ENCODE measurements at places on chromosomes 12 and 14. TPM values are rescaled to one million over a fixed set of nuclear protein-coding genes. Genes with fewer than 3 reads are reported as not detected.

The PRPH gene
- polyA plus RNA-seq, result not detected

The FERMT2 gene
- polyA plus RNA-seq, result not detected

GRCh38 chr12:93626160-93626559 lies 51.0 kb upstream of the CRADD start:
- no peak overlapping the region for H3K4me3 ChIP-seq
- H3K27me3 ChIP-seq, result no peaks in the 10 kb centered on the region
- no peaks in the 10 kb centered on the region for H3K36me3 ChIP-seq
- no peaks in the 10 kb centered on the region for H3K4me1 ChIP-seq
- DNase-seq, result no peak

GRCh38 chr12:119378903-119379302 lies 44.4 kb downstream of the CCDC60 start:
- H3K27ac ChIP-seq, result no peak overlapping the region
- H3K4me3 ChIP-seq, result no peak overlapping the region
- DNase-seq, result no peak
- no peaks in the 10 kb centered on the region for H3K36me3 ChIP-seq
- H3K4me1 ChIP-seq, result no peaks in the 10 kb centered on the region

DNA sequence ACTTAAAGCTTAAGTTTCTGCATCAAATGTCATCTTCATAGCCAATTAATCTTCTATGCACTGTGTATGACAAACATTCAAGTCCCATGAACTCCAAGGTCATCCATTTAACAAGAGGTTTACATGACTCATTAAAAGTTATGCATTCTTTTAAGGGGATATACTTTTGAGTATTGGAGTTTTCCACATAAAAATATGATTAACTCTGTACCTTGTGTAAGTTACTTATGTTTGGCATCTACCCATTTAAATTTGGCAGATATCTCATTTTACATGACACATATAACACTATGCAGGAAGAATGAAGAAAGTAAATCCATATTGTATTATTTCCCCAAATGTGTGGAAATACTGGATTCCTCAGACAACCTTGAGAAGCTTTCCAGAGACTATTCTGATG lies 240.2 kb downstream of the PAX9 start:
- H3K4me3 ChIP-seq, result no peak overlapping the region
- H3K27me3 ChIP-seq, result no peaks in the 10 kb centered on the region
- no peaks in the 10 kb centered on the region for H3K4me1 ChIP-seq
- no peak overlapping the region for H3K27ac ChIP-seq

Data from naive thymus-derived CD8-positive, alpha-beta T cell (primary cell).